Progenitor cell of endocrine pancreas (in vitro differentiated cells): ENCODE measurements at places on chromosomes 12 and 14. TPM values are rescaled to one million over a fixed set of nuclear protein-coding genes. Genes with fewer than 3 reads are reported as not detected.

MRPL51 gene
- 279 and 297 TPM in 2 replicates for total RNA-seq

LRTM2 gene
- total RNA-seq: 0.48 and 0.53 TPM in 2 replicates

MANSC4 gene
- 0.40 and 1.1 TPM in 2 replicates for total RNA-seq

FAM161B gene
- 3.4 and 3.7 TPM in 2 replicates for total RNA-seq

INHBC gene
- 0.16 TPM in 1 of 2 replicates, not detected in the other for total RNA-seq

NCOR2 gene
- total RNA-seq: 218 and 251 TPM in 2 replicates

BIN2 gene
- total RNA-seq: not detected in 2 replicates

SMOC1 gene
- total RNA-seq: 10.1 and 10.9 TPM in 2 replicates

NFATC4 gene
- 56.6 and 57.6 TPM in 2 replicates for total RNA-seq

TSPAN8 gene
- total RNA-seq: 0.33 and 1.0 TPM in 2 replicates

LALBA gene
- total RNA-seq: not detected in 2 replicates

CDKN1B gene
- total RNA-seq: 36.7 and 40.8 TPM in 2 replicates

LTBP2 gene
- total RNA-seq: 0.47 and 0.79 TPM in 2 replicates

DNAH10 gene
- 0.47 and 1.0 TPM in 2 replicates for total RNA-seq

ANKLE2 gene
- 81.1 and 83.7 TPM in 2 replicates for total RNA-seq
